ENCODE measurements at places on chromosomes 3 and 15. TPM values are rescaled to one million over a fixed set of nuclear protein-coding genes. Genes with fewer than 3 reads are reported as not detected.

The VGLL3 gene
- 33.2 TPM for total RNA-seq

GRCh38 chr3:172315401-172316091, 132.7 kb downstream of the GHSR start:
- peak; percentile 58 for DNase-seq

GRCh38 chr3:64595253-64595694, 92.5 kb downstream of the ADAMTS9 start:
- peak; percentile 91 for DNase-seq

- no peak for DNase-seq
Observed at GRCh38 chr15:45439521-45440260, 61.3 kb upstream of the GATM start.

- peak; percentile 25 for DNase-seq
Observed at GRCh38 chr15:79943820-79944219, 27.2 kb downstream of the BCL2A1 start.

DNA sequence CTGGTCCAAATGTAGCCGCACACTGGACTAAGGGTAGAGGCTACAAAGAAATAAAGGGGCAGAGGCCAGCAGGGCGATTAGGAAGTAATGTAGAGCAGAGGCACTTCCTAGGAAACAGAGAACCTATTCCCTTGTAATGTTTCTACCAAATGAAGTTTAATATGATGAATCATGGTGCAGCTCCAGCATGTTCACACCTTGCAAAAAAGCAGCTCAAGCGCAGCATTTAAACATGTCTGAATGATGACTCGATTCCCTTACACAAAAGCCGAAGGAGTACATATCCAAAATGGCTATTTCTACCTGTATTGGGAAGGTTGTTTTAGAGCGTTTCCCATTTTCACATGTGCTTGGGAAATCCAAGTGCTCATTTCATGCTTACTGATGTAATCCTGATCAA, 204.8 kb downstream of the MECOM start:
- DNase-seq, result peak; percentile 30

DNA sequence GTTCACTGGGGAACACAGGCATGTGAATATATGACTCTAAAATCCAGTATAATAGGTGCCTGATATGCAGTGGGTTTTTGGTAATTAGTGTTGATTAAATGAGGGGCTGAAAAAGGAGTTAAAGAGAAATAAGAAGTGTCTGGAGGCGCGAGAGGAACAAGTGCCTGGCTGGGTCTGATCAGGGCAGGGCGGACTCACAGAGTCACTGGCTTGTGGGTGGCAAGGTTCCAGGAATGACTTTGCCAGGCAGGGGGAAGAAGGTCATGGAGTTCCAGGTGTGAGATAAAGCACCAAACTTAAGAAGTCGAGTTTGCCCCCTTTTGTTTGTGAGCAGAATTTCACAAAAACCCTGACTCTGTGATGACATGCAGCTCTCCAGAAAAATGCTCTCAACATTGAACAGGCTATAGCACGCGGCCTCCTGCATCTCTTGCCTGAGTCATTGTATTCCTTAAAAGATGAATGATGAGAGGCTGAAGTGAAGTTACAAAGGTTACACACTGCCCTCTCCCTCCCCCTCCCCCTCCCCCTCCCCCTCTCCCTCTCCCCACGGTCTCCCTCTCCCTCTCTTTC, 63.0 kb upstream of the LMCD1 start:
- no peak for DNase-seq

- no peak for DNase-seq
Observed at GRCh38 chr3:192366916-192367315, 360.4 kb downstream of the FGF12 start.

- DNase-seq, result no peak
Observed at GRCh38 chr15:48318131-48318530, 13.1 kb upstream of the DUT start.

All from mammary epithelial cell (primary cell).